ENCODE measurements at places on chromosomes 3 and 15.

DNA sequence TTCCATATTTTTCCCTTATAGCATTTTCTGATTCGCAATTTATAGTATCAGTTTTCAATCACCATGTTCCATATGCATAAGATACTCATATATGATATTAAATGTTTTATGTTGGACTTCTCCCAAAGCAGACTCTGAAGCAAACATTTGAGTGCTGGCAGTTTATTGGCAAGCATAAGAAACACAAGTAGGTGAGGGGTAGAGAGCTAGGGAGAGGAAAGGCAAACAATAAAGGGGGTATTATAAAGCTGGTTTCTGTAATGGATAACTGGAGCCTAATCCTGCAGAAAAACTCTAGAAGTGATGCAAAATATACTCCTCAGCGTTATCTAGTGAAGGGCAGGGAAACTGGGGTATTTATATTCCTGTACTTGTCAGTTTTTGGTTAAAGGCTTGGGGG, 491.5 kb upstream of the TGFBR2 start:
- DNase-seq = no peak

- peak; percentile 24 for DNase-seq
Observed at GRCh38 chr3:120450600-120451271, at the start of gene FSTL1. TSS of gene FSTL1 (minus strand) at chr3:120450992. CDS start at chr3:120450746, 246 bp downstream.

DNA sequence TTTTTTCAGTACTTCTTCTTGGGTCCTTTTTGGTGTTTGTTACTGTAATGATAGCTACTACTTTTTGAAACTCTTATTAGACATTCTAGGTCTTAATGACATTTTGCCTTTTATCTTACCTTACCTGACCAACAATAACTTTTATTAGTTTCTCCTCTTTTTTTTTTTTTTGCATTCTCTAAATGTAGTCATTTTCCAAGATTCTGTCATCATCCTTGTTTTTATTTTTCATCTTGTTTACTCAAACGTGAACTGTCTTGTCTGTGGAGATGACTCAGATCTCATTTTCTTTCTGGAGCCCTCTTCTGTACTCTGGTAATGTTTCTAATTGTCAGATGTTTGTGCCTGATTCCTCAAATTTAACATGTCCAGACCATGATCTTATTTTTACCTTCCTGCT, 2.9 kb downstream of the ABHD5 start:
- no peak for DNase-seq

DNA sequence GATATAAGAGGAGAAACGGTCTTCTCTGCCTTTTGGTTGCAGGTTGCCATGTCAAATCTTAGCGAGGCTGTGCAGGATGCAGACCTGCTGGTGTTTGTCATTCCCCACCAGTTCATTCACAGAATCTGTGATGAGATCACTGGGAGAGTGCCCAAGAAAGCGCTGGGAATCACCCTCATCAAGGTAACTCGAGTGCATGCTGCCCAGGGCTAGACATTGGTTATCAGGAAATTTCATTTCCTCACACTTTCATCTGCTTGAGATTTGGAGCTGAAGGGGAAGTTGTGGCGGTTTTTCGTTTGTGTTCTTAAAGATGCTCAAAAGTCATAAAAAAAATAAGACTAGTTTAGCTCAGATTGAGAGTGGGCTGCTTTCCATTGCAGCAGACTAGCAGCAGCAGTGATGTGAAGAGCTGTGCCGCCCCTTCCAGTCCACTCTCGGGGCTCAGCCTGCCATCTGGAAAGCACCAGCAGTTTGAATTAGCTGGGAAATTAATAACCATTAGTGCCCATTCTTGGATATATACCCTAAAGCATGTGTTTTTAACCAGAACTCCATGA, 32.2 kb downstream of the GPD1L start:
- no peak for DNase-seq

- peak; percentile 20 for DNase-seq
Observed at GRCh38 chr3:69200384-69201068, 78.1 kb upstream of the LMOD3 start.

- no peak for DNase-seq
Observed at GRCh38 chr3:127604035-127604434, 5.8 kb downstream of the MCM2 start.

- no peak for DNase-seq
Observed at GRCh38 chr15:35484231-35484945, 61.6 kb downstream of the DPH6 start.

GRCh38 chr15:51262463-51262862, 75.9 kb downstream of the CYP19A1 start:
- DNase-seq = no peak

DNA sequence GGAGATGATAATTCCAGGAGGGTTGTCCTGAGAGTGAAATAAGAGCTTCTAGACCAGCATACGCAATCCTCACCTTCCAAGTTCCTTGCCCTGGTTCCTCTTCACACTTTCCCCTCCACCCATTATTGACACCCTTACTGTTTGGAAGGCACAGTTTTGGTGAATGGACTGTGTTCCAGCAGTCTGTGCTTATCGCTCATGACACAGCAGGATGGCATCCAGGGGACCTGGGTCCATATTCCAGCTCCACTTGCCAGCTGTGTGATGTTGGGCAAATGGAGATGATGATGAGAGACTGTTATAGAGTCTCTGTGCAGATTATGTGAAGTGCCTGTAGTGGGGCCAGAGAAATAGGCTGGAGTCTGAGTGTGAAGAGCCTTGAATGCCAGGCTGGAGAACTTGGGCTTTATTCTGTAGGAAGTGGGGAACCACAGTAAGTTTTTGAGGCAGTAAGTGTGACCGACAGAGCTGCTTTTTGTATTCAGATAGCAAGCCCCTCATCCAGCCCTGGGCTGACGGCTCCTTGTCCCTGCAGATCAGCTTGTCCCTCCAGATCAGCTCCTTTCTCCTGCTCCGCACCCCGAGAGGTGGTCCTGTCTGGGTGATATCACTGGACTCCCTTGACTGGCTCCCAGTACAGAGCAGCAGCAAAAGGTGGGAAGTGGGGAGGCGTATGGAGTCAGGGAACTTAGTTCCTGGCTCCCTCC, 8.1 kb downstream of the KBTBD13 start:
- no peak for DNase-seq

GRCh38 chr15:63146684-63147083, 10.6 kb downstream of the RPS27L start:
- no peak for DNase-seq

- no peak for DNase-seq
Observed at GRCh38 chr15:84924077-84924731, 39.7 kb downstream of the SLC28A1 start.

DNA sequence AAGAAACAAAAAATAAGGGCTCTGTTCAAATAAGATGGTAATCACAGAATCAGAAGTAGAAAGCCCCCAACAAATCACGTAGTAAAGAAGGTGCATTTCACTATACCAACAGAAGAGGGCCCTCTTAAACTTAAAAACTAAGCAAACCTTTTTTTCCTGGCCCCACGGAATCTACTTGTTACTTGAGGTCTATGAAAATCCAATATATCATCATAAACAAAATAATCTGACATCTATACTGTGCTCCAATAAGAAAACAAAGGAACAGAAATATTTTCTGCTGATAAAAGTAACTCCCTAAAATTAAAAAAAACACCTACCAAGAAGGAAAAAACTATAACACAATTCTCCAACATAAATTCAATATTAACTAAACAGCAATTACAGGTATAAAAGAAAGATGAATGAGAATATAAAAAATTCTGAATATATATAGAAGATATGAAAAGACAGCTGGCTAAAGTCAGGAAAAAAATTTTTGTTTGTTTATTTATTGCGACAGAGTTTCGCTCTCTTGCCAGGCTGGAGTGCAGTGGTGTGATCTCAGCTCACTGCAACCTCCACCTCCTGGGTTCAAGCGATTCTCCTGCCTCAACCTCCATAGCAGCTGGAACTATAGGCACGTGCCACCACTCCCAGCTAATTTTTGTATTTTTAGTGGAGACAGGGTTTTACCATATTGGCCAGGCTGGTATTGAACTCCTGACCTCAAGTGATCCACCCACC, 81.8 kb downstream of the CLASP2 start:
- DNase-seq = peak; percentile 31

DNA sequence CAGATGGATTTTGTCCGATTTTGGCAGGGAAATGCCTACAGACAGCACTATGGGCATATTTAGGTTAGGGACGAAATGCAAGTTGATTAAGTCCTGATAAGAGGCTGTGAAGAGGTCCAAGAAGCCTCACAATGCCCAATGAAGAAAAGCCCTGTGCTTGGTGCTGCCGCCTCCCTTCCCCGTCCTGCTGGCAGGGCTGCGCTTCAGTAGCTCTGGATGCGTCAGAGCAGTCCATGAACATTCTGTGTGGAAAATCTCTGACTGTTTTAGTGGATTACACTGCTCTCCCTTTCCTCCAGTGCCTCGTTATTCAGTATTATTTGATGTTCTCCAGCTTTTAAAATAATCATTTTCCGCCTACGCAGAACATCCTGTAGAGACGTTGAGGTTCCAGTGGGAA, 39.6 kb downstream of the MLH1 start:
- DNase-seq = no peak

- peak; percentile 37 for DNase-seq
Observed at GRCh38 chr3:132180337-132180791, 136.8 kb upstream of the ACP3 start.

DNA sequence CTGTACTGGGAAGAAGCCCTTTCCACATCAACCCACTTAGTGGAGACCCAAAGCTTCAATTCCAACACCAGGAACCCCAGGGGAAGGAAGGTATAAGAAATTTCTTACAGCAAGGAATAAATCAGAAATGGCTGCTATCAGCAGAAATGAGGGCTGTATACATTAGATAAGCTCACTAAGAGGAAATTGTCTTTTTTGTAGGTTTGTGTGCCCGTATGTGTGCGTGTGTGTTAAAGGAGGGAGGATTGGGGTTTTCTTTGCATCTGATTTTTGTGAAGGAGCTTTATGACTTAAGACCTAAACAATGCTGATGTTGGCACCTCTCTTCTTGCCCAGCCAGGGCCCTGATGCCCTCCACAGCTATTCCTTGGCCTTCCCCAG, 18.6 kb downstream of the ARRDC4 start:
- DNase-seq = no peak
